ENCODE measurements at places on chromosomes 6 and 20.

DNA sequence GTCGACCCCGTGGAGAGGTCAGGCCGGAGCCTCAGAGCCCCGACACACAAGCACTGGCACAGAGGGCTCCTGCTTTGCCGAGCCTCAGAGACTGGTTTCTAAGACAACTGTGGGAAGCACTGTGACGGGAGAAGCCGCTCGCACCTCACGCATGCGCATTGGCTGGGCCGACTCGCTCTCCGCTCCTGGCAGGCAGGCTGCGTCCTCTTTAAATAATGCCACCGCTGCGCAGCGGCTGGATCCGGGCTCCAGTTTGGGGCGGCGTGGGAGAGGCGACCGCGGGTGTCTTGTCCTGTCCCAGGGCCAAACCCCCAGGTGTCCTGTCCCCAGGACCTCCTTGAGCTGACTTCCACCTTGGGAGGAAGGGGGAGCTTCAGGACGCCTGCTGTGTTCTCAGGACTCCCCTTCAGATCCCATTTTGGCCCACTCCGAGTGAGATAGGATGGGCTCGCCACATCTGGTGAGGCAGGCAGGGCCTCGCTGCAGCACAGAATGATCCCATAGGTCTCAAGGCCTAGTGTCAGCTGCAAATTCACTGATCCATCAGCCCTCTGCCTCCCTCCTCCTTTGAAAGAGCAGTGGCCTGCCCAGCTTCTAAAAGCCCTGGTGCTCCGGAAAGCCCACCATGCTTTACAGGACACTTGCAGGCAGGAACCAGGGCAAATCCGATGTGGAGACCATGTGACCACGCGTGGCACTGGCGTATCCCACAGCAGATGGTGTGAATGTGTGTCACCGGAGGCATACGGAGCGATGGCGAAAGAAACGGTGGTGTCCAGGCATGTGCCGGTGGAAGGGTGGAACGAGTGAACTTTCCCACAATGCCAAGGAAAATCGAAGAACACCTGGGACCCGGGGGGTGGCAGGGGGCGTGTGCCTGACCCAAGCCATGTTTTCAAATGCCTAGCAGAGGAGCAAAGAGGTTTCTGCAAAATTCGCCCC is 169.3 kb upstream of the ZNF337 start:
- peak; percentile 93 for DNase-seq

DNA sequence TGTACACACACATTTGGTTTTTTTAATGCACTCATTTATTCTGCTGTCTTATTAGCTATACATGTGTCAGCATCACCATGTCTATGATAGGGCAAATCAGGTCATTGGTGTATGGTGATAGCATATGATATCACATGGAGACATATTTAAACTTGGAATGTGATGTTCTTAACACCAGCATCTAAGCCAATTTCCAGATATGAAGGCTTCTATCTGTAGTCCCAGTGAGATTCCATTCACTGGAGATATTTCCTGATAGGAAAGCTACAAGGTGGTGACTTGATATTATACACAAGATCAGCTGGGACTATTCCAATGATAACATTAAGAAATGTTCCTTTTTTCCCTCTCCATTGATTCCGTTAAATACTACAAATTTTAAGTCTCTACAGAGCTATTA is 89.3 kb downstream of the TASP1 start:
- no peak for DNase-seq

DNA sequence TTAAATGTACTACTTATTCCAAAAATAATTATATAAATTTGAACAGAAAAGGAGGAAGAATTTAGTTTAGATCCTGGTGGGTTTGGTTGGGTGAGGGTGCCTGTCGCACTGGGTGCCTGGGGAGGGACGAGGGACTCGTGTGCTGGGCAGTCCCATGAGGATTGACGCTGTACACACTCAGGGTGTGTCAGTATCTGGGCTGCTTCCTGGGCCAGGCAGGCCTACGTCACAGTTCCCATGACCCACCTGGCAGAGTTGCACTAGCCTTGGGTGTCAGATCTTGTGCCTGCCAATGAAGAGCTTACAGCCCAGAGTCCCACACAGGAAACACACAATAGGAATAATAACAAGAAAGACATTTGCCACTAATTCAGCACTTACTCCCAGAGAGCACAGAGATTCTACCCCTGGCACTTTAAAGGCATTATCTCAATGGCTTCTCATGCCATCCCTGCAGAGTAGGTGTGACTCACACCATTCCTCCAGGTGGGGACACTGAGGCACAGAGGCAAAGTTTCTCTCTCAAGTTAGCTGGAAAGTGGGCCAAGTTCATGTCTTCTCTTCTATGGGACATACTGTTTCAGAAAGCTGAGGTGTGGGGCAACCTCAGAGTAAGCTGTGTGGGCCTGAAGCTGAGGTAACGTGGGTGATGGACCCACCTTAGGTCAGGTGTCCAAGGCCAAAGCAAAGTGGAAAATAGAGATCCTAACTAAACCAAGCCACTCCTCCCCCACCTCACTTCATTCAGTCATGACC is 1.3 kb upstream of the SDCBP2 start:
- DNase-seq = peak; percentile 83

GRCh38 chr6:110534731-110535492 is 58.5 kb upstream of the SLC22A16 start:
- peak; percentile 33 for DNase-seq

DNA sequence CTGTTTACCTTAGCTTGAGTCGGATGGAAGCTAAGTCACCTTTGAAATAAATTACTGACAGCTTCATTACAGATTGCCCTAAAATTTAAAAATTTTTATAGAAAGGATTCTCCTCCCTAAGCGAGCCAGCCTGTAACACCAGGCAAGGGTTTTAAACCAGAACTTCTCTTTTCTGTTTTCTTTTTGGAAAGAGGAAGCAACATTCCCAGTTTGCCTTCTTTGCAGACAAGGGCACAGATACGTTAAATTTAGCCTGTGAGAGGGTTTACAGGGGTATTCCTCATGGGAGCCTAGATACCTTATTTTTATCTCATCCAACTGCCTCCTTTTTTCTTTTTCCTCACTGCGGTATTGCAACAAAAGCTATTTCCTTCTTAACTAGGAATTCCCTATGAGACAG is 45.0 kb downstream of the GNAS start:
- DNase-seq = no peak

- no peak for DNase-seq
Observed at GRCh38 chr20:39298121-39298520, 336.0 kb downstream of the DHX35 start.

DNA sequence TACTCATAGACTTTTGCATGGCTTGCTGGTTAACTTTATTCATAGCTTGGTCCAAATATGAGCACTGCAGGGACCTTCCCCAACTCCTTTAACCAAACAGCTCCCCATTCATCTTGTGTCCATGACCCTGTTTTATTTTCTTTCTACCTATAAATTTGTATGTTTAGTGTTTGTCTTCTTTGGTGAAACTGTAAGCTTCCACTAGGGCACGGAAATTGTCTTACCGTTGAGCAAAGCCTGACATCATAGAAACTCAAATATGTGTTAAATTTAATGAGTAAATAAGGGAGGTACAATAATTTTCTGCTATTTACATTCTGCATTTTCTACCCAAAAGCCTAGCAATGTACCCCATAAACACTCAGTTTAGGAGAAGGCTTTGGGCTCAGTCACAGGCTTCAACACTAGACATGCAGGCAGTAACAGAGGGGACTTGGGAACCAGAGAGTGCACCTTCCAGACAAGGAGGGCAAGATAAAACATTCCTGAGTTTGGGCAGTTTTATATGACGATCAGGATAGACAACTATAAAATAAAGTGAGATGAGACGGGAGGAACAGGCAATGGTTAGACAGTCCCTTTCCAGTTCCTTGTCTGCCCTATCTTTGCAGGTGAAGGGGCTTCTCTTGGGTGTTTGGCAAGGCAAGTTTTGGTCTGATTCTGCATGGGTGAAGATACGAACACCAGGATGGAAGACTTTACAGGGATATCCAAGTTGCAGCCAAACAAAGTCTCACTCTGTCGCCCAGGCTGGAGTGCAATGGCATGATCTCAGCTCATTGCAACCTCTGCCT is 46.2 kb upstream of the ZNF217 start:
- DNase-seq = no peak

- DNase-seq = no peak
Observed at GRCh38 chr6:162849269-162849668, 121.5 kb downstream of the PACRG start.

DNA sequence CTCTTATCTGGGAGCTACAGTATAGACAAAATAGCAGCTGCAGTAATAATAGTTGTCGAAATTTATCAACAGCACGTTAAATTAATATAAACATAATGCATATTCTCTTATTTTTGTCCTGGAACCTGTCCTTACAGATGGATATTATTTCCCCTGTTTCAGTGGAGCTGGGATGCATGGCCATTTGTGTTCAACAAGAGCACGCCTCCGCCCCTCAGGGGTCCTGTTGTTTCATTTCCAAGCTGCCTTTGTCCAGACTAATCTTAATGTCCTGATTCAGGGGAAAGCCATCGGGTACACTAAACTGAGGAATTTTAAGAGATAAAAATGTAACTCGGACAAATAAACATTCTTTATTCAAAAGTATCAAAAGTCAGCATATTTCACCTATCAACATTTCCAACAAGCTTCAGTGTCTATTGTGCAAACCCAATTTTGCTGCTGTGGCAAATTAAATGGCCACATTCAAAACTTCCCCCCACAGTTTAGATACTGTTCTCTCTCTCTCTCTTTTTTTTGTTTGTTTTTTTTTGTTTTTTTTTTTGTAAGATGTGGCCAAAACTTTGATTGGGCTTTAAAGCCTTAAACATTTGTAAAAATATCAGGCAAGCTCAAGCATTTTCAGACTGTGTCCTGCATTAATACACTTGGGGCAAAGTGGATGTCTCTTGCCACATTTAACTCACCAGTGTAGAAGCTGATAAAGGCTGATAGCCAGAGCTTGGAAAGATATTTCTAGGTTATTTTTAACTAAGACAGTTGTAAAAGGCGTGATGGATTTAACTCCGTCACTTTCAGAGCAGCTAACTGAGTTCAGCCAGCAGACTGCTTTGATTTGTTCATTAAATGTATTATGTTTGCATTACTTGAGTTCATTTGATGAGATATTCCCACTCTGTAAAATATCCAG is 112.5 kb upstream of the QKI start:
- no peak for DNase-seq

DNA sequence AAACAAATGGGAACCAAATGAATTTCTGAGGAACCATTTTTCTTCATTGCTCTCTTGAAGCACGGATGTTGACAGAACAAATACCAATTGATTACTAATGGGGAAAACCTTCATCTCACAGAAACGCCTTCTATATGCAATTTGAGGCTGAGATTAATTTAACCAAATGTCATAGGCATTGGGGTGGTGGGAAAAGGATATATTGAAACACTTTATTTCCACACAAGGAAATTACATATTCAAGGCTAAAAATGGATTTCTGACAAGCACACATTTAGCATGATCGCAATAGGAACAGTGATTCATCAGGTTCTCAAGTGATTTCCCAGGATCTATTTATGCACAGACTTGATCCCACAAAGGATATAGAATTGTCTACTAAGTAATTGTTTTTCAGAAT is 88.9 kb downstream of the COL12A1 start:
- no peak for DNase-seq

GRCh38 chr20:24350923-24351368 is 118.5 kb upstream of the SYNDIG1 start:
- no peak for DNase-seq

- peak; percentile 80 for DNase-seq
Observed at GRCh38 chr20:25191051-25191450, 4.5 kb upstream of the ENTPD6 start.

DNA sequence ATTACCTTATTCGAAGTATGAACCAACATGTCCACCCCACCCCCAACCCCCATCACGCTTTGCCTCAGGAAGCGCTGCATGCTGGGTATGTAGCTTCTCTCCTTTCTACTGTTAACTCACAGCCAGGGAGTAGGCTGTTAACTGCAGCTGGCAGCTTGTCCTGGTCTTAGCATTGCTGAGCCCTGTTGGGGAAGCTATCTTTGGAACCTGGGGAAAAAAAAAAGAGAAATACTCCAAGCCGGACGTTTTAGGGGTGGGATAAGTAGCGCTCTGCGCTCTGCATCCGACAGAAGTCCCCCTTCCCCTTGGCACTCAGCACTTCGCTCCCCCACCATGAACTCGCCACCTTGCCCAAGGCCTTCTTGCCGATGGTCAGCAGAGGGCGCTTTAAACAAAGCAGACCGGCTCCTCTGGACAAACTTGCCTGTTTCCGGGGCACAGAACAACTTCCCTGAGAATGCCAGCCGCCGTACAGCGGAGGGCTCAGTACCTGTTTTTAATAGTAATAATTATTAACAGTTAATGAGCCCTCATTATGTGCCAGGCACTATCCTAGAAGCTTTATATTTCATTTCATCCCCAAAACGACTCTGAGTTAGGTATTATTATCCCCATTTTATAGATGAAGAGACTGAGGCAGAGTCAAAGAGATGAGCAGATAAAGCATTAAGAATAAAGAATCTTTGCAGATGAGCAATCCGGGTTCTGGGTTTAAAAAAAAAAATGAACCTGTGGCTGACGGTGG is 35.2 kb upstream of the MDFI start:
- peak; percentile 91 for DNase-seq

All from right cardiac atrium (tissue), 5 donors.